ENCODE measurements at places on chromosomes 2 and 18.

DNA sequence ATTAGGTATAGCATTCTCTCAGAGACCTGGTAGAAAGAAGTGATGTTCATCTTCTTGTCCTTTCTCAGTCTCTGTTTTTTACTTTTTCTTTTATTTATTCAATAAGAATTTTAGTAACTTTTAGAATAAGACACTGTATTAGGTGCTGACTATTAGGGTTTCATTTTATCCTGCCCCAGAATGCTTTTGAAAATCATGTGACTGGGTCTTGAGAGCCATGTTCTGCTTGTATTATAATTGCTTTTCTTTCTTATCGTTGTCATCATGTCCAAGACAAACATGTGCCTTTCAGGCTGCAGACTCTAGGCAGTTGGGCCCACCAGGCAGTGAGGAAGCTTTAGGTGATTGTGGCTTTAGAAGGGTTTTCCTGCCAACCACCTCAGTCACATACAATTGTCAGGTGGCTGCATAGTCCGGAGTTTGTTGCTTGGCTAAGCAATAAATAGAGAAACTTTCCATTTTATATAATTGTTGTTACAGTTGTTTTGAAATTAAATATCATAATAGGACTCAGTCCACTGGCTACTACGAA lies 15.1 kb downstream of the GRHL1 start:
- no peak for DNase-seq

DNA sequence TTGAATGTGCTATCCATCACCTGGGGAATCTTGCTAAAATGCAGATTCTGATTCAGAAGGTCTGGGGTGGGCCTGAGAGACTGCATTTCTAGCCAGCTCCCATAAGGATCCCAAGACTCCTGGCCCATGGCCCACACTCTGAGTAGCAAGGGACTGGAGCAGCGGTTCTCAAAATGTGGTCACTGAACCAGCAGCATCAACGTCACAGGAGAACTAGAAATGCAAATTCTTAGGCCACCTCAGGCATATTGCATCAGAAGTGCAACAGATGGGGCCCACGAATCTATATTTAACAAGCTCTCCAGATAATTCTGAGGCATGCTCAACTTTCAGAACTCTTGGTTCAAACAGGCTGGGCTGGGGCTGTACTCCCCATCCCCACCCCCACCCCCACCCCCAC lies 74.6 kb downstream of the DHRS9 start:
- DNase-seq: no peak

DNA sequence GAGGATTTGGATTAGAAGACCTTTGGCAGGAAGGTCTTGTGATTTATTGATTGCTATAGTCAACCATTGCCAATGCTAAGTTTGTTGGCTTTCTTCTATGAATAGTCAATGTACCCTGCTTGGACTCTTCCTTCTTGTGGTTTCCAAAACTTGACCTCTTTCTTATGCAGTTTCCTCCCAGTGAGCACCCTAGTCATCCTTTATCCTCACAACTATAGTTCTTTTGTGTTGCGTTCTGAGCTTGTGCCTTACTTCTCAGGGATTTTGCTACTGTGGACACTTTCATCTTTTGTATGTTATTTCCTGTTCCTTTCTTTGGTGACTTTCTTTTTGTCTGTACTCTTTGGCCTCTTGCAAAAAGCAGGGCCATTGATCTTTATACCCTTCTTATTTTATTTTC lies 168.2 kb downstream of the LRRTM1 start:
- no peak for DNase-seq

DNA sequence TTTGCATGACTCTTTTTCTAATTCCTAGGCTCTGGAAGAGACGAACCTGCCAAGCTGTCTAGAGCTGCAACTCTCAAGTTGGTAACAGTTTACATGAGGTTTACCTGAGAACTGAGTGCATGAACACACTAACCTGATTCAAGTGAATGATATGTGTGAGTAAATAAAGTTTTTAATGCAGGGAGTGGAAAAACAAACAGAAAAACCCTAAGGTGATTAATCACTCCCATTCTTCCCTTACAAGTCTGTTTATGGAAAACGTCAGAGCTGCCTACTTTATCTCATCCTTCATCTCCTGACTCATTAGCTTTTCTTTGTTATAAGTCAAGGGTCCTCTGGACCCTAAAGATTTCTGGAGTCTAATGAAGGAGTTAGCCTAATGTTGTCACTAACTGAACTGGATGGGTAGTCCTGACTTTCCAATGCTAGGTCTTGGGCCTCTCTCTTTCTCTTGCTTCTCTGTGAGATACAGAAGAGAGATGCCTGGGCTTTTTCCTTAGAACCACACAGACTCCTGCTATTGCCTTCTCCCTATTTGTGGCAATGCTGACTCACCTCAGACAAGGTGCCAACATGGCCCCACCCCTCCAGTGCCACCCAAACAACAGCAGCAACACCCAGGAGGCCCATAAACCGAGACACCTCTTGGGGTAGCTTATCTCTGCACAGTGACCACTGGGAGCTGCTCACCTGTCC lies 952.4 kb downstream of the EPHA4 start:
- no peak for DNase-seq

GRCh38 chr2:47833516-47833968 lies 50.6 kb downstream of the MSH6 start:
- no peak for DNase-seq

GRCh38 chr2:114128725-114129124 lies 238.8 kb downstream of the ACTR3 start:
- DNase-seq: no peak

GRCh38 chr2:172968061-172968469 lies 107.6 kb upstream of the MAP3K20 start:
- no peak for DNase-seq

DNA sequence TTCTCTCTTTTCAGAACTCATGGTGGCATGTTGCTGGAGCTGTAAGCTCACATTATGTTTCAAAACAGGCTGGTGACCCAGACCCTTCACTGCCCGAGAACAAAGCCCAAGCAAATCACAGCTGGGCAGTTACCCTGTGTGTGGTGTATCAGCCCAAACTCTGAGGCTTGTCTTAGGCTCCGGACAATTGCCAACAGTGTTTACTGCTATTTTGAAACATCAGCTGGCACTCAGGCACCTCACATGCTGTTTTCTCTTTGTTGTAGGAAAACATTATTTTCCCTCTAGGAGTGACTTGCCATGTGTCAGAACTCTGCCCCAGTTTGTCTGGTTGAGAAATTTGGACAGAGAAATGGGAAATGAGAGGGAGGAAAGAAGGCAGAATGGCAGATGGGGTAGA lies 237.6 kb upstream of the APCDD1 start:
- DNase-seq: no peak

GRCh38 chr2:206289391-206289790 lies 14.9 kb downstream of the ZDBF2 start:
- DNase-seq: no peak

- no peak for DNase-seq
These were observed 229.2 kb downstream of the SEPTIN10 start for GRCh38 chr2:109384308-109385271.

DNA sequence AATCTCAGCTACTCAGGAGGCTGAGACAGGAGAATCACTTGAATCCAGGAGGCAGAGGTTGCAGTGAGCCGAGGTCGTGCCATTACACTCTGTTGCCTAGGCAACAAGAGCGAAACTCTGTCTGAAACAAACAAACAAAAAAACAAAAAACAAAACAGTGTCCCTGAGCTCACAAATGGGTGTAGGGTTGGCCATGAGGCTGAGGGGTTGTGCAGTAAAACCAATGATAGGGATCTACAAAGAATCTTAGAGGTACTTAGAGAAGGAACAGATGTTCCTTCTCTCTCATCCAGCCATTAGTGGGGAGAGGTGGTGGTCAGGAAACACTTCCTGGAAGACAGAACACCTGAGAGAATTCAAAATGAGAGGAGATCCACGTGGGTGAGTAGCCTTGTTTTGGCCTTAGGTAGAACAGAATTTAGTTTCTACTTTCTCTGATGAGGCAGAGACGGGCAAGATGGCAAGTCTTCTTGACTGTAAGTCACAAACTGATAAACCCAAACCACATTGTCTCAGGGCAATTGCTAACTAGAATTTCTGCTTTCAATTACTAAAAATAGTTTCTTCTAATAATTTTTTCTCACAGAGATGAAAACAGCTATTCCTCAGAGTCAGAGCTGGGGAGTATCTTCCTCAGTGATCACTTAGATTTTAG lies 61.5 kb upstream of the PPM1B start:
- DNase-seq: no peak

GRCh38 chr2:190468814-190469569 lies 60.8 kb downstream of the MFSD6 start:
- no peak for DNase-seq

DNA sequence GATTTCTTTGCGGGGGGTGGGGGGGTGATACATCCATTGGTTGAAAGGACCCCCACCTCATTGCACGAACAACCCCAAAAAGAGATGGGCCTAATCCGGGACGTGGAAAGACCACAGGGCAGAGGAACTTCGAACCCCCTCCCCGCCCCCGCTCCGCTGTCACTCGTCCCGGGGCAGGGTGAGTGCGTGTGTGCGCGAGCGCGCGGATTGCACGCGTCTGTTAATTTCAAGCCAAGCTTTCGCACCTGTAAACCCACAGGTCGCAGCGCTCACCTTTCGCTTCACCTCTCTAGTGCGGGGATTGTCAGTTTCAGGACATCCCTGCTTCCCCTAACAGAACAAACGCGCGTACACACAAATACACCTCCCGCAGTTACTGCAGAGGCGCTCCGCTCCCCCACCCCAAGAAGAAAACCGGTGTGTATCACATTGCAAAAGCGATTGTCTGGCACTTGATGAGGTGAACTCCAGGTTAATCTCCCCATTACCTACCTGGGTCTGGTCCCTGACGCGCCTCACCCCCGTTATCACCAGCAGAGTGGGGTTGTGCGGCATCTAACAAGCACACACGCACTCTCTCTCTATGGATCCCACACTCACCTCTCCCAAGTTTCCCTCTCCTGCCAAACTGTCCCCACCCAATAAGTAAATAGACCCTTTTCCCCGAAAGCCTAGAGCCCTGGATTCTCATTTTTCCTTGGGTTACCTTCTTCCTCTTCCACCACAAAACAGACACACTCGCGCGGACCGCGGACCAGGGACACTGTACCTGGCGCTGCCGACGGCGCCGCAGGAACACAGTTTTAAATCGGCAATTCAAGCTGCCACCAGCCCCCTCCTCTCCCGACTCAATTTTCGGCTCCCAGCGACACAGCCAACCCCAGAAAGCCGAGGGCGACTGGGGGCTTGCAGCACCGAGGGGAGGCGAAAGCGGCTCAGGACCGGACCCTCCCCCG lies 1.0 kb downstream of the CYP26B1 start:
- DNase-seq: no peak

GRCh38 chr2:237726401-237726830 lies 72.2 kb upstream of the RBM44 start:
- no peak for DNase-seq

DNA sequence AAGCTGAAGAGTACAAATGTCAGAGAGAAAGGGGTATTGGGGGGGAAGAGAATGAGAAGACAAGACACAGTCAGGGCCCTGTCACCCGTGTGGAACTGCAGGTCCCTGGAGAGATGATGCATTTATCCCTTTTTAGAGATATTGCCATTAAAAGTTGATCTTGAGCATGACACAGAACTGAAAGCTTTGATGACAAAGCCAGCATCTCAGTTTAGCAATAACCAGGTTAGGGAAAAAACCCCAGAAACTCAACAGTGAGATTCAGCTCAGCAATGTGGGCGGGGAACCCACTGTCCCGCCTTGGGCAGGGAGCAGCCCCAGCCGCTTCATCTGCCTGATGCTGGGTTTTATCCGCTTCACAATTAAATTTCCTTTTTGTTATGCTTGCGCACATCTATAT lies 181.1 kb downstream of the NEDD4L start:
- no peak for DNase-seq

DNA sequence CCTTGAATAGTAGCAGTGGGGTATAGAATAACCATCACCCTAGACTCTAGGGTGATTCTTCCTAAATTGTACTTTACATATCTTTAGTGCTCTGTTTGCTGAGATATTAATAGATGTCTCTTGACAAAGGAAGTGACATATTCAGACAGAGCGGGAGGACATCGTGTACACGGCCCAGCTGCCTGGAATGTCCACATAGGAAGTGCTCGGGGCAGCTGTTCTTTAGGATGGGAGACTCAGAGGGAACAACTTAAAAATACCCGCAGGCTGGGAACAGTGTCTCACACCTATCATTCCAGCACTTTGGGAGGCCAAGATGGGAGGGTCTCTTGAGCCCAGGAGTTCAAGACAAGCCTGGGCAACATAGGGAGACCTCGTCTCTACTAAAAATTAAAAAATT lies 206.1 kb downstream of the FAM210A start:
- DNase-seq: no peak

DNA sequence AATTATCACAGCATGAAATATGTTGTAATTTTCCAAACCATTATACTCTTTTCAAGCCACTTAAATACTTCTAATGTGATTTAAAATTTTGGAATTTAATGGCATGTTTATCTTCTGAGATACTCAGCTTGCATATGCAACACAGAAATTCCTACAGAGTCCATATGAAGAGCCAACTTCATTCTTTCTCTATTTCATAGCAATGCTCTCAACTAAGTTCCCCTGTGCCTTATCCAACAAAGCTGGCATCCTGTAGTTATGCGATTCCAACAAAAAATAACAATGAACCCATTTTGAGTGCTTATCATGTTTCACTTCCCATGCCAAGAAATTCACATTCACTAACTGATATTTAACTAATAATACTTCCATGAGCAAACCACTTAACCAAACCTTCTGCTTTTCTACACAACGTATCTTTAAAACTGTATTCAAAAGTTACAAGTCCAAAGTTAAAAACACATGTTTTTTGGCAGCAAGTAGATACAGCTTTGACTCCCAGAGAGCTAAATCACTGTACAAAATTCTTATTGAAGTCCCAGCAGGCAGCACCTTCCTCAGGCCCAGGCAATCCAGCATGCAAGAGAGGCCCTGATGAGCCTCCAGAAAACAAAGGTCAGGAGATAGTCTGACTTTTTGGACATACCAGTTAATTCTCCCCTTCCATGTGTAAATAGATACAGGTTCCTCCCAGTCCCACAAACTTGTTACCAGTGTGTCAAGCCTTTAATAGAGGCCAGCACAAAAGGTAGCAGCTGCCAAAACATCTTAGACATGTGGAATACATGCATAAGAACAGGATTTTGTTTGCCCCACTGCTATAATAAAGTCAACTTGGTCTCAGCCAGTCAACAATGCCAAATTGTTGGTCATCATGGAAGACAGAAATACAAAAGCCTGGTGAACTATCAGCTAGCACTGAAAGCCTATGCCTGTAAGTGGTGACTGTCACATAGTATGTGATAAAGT lies 113.1 kb upstream of the WDR75 start:
- DNase-seq: no peak

Data from activated naive CD4-positive, alpha-beta T cell treated with anti-CD3 and anti-CD28 coated beads, Interleukin-2, amount 50 U/mL, for 72 hours (primary cell).